ENCODE measurements at places on chromosomes 11 and 22.

DNA sequence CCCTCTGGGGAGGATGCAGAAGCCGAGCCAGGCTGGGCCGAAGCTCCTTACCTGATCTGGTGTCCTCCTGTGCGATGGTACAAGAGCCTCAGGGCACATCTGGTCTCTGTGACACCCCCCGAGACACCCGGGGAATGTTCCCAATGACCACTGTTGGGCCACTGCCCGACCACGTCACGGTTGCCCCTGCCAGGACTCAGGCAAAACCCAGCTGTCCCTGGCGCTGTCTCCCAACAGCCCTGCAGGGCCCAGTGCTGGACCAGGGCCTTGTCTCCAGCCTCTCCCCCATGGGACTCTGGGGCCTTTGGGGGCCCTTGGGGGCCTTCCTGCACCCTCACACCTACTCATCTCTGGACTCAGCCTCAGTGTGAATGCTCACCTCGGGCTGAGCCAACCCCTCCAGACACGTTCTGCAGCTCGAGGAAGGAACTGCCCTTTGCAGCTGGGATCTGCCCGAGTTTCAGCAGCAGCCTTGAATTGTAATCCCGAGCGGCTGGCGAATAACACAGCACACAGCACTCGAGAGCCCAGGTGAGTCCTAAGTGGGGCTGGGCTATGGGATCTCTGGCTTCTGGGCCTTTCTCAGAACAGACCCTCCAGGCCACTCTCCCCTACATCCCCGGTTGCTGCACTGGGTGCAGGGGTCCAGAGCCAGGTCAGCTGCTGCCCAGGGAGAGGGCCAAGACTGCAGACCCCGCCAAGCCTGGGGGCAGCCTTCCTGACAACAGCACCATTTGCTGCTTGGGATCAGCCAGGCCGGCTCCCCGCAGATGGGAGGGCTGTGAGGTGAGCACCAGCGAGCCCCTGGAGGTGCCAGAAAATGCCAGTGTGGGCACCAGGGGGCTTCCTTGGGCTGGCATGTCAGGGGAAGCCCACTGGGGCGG, 39.8 kb downstream of the RTN4R start:
- no peak for DNase-seq

GRCh38 chr22:49235463-49236300, 592.0 kb downstream of the BRD1 start:
- DNase-seq: no peak

DNA sequence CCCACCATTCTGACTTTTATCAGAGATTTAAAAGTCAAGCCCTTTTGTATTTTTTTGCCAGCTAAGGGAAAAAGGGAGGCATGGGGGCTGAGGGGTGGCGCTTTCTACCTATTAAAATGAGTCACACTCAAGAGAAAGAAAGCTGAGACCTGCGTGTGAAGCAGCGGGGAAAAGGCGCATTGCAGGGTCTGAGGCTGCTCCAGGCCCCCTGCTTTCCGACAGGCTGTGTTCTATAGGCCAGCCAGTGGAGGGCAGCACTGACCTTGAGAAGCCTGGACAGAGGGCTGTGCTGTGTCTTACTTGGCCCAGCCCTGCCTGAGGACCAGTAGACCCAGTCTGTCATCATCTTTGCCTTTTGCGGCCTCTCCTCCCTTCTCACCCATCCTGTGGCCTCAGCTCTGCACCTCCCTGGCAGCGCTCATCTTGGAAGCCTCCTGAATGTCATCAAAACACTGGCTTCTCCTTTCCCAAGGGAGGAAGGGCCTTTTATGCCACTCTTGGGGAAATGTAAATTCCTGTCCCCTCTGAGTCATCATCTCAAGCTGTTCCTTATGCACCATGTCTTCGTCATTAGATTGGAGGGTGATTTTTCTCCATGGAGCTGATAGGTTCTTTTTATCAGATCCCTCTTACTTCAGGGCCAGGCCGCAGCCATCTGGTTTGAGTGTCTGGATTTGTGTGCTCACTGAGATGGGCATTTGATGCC, 12.6 kb upstream of the MAPK8IP1 start:
- DNase-seq: no peak

- DNase-seq: no peak
Observed at GRCh38 chr11:92128026-92128425, 96.6 kb upstream of the FAT3 start.

GRCh38 chr11:46565232-46565840, 28.5 kb downstream of the AMBRA1 start:
- no peak for DNase-seq

DNA sequence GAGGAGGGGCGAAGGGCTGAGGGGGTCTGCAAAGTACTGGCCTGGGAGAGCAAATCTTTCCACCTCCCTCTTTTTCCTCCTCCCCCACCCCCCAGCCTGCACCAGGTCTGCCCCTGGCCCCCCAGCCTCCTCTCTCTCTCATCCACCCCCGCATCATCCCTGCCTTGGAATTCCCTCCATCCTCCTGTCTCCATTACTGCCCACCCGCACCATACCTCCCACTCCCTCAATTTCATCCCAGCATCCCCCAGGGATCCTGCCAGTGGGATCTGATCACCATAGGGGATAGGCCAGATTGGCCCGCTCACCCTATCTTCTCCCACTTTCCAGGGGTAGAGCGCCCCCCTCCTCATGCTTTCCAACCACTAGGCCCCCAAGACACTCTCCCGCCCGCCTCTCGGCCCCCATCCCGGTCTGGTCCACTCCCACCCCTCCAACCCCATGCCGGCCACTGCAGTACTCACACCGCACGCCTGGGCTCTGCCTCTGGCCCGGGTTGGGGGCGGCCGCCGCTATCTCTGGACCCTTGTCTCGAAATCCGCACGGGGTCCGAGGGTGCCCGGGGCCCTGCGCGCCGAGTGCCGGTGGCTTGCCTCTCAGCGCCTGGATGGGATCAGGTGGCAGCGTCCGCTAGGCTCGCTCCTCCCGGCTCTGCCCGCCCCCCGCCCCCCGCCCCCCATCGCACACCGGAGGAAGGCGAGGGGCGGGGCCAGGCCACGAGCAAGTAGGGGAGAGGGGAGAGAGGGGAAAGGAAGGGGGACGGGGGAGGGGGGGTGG, at the start of gene GAL3ST3:
Gene GAL3ST3 (minus strand): TSS at position 615 of the 777 bp plus-strand sequence. CDS start 3,746 bp downstream, outside the sequence.
- DNase-seq: no peak

GRCh38 chr11:83035070-83035854, 36.4 kb downstream of the RAB30 start:
- DNase-seq: no peak

GRCh38 chr11:133516845-133517244, 15.5 kb downstream of the OPCML start:
- DNase-seq: no peak

- DNase-seq: no peak
Observed at GRCh38 chr11:75850787-75851186, 35.8 kb downstream of the UVRAG start.

- no peak for DNase-seq
Observed at GRCh38 chr11:19980957-19981669, 179.2 kb downstream of the DBX1 start.

- no peak for DNase-seq
Observed at GRCh38 chr11:119651802-119652584, 77.0 kb downstream of the NECTIN1 start.

DNA sequence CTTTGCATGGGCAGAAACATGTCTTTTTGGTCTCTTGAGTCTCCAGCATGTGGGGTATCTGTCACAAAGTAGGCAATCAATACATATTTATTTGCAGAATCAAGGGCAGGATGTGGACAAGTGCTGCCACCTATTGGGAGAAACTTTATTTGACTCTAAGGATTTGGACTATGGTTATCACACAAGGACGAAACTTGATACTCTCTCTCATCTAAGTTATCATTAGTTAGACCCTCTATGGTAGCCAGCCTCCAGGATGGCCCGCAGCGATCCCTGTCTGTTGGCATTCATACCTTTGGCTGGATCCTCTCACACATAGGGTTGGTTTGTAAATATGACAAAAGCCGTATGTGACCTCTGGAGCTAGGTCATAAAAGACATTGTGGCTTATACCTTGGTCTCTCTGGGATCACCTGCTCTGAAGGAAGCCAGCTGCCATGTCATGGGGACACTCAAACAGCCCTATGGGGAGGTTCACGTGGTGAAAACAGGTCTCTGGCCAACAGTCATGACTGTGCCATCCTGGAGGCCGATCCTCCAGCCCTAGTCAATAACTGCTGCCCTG, 1.1 kb upstream of the FBXO7 start:
- peak; percentile 26 for DNase-seq

DNA sequence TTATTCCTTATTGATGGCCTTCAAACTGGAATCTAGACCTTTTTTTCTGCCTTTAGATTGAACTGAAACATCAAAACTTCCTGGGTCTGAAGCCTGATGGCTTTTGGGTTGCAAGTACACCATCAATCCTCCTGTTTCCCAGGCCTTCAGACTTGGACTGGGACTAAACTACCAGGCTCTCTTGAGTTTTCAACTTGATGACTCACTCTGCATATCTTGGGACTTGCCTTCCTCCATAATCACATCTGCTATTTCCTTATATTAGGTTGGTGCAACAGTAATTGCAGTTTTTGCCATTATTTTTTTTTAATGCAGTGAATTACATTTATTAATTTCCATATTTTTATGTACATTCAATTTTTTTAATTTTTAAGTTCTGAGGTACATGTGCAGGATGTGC, 7.0 kb downstream of the OR51B5 start:
- no peak for DNase-seq

GRCh38 chr11:48087974-48088681, 107.8 kb downstream of the PTPRJ start:
- no peak for DNase-seq

- DNase-seq: peak; percentile 70
Observed at GRCh38 chr11:64358907-64359711, at the start of gene RPS6KA4. Gene RPS6KA4, plus strand, starts transcription at chr11:64359162. Its CDS starts 74 bp downstream, at chr11:64359236.

DNA sequence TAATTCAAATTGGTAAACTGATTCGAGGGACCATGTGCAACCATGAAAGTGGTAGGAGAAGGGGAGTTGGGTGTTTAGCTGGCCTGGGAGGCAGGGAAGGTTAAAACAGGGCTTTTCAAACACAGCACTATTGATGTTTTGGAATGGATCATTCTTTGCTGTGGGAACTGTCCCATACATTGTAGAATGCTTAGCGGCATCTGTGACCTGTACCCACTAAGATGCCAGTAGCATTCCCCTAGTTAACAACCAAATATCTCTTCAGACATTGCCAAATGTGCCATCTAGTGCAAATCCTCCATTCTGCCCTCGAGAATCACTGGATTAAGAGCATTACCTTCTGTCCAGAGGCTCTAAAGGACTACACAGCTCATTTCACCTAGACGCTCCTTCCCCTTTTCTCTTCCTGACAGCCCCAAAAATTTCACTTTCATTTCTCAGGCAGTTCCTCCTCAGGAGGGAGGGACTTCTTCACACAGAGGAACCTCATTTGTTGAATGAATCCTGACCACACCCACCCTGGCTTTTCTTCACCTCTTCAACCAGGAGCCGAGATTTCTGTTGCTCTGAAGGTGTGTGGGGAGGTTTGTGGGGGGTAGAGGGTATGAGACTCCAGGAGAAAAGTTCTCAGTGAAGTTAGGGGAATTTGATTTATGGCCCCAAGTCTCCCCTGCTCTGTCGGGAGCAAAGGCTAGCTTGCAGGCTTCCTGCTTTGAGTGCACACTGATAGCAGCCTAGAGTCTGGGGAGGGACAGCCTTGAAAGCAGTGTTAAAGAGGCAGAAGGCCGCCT, at the start of gene TRIM34:
Gene TRIM34 (plus strand): TSS at position 513 of the 791 bp plus-strand sequence. CDS start 7,331 bp downstream, outside the sequence.
- DNase-seq: peak; percentile 68

GRCh38 chr22:37345863-37346504, 63.7 kb downstream of the CYTH4 start:
- peak; percentile 67 for DNase-seq

GRCh38 chr11:116792869-116793771, 1.4 kb upstream of the APOA5 start:
- DNase-seq: no peak

DNA sequence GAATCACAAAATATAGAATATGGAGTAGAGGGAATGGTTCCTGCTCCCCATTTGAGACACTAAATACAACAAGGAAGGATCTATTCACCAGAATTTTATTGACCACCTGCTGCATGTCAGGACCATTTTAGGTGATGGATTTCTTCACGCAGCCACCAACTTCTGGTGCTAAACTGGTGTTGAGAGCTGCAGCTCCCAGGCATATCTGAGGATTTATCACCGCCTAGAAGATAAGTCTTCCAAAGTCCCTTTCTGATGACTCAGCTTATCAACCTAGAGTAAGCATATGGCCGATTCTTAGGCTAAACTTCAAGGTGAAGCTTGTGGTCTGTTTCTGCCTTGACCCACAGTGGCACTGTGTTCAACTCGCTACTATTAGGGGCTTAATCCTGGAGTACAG, 6.7 kb downstream of the DDI1 start:
- no peak for DNase-seq

GRCh38 chr11:63869683-63870082, 30.8 kb downstream of the MARK2 start:
- no peak for DNase-seq

- DNase-seq: no peak
Observed at GRCh38 chr22:37381489-37381888, 45.8 kb downstream of the ELFN2 start.

- no peak for DNase-seq
Observed at GRCh38 chr11:12604557-12605153, 69.6 kb upstream of the TEAD1 start.

GRCh38 chr22:29093501-29094300, 20.9 kb downstream of the KREMEN1 start:
- no peak for DNase-seq

DNA sequence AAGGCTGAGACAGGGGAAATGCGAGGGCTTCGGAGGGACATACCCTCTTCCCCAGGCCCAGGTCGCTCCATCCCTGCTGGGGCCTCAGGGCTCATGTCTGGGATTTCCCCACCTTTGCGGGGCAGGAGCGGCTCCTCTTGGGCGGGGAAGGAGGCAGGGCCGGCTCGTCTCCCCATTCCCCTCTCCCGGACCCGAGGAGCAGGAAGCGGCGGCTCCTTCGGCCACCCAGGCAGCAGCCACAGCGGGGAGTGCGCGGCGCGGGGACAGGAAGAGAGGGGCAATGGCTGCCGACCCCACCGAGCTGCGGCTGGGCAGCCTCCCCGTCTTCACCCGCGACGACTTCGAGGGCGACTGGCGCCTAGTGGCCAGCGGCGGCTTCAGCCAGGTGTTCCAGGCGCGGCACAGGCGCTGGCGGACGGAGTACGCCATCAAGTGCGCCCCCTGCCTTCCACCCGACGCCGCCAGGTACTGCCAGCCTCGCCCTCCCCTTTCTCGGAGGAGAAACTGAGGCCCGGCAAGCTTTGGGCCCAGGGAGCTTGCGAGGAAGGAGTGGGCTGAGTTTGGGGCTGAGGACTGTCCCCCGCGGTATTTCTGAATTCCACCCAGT, at the start of gene ANKK1:
Gene ANKK1 (plus strand): TSS at position 175 of the 607 bp plus-strand sequence. CDS start 106 bp downstream, at position 281.
- DNase-seq: no peak

GRCh38 chr22:22576244-22576988, 17.4 kb upstream of the PRAME start:
- no peak for DNase-seq

- DNase-seq: no peak
Observed at GRCh38 chr22:47990481-47990880, 1228.0 kb downstream of the TBC1D22A start.

DNA sequence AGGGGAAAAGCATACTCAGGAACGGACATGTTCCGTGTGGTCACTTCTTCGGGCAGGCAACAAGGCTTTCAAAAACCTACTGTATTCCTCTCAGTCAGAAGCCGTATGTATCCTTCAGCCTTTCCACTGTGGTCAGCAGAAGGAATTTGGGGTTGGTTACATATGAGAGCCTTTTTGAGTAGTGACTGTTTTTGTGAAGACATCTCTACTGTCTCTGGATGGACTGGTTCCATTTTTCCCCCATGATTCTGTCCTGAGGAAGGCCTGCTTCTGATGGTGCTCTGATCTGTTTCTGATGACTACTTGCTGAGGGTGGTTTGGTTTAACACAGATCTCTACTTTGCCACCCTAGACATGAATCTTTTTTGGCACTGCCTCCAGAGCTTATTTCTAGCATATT, 63.7 kb upstream of the HORMAD2 start:
- DNase-seq: no peak

Data from left hindlimb (tissue), 1 donor.